Non-pigmented ciliary epithelial cell (primary cell): ENCODE measurements at places on chromosomes 2 and 18.

DNA sequence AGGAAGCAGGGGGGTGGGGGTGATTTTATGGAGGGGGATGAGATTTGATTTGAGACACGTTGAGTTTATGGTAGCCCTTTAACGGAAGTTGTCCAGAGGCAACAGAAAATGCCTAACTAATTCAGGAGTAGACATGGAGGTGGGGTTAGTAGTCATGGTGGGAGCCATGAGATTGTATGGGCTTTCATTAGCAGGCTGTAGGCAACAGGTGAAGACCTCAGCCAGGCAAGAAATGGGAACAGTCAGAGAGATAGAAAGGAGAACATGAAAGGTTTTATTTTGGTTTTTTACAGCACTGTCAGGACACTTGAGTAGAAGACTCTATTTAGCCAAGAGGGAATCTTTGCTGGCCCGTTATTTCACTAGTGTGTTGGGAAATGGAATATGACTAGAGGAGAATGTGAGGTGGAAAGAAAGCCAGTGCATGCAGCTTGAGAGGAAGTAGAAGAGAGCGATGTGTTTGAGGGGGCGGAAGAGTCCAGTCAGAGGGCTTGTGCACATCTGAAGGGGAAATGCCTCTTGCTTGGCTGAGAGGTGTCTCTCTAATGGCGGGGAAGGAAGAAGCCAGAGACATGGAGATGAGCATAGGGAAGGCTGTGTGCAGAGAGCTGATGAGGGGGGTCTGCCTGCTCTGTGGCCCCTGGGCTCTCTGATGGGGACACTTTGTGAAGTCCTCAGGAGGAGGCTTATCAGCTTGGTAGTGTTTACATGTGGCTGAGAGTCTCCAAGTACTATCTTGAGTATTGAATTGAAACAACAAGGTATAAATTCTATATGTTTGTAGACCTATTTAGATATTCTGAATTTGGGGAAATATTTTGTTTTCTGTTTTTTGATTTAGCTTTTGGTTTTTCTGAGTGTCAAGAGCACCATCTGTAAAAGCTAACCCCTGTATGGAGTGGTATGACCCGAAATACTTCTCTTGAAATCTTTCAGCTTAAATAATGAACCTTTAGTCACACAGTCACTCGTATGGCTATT is 66.9 kb upstream of the ITM2C start:
- no peak for DNase-seq

DNA sequence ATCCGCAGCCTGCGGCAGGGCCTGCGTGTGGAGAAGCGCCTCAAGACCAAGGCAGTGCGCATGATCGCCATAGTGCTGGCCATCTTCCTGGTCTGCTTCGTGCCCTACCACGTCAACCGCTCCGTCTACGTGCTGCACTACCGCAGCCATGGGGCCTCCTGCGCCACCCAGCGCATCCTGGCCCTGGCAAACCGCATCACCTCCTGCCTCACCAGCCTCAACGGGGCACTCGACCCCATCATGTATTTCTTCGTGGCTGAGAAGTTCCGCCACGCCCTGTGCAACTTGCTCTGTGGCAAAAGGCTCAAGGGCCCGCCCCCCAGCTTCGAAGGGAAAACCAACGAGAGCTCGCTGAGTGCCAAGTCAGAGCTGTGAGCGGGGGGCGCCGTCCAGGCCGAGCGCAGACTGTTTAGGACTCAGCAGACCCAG is 5.4 kb downstream of the GPR17 start:
- DNase-seq = no peak

DNA sequence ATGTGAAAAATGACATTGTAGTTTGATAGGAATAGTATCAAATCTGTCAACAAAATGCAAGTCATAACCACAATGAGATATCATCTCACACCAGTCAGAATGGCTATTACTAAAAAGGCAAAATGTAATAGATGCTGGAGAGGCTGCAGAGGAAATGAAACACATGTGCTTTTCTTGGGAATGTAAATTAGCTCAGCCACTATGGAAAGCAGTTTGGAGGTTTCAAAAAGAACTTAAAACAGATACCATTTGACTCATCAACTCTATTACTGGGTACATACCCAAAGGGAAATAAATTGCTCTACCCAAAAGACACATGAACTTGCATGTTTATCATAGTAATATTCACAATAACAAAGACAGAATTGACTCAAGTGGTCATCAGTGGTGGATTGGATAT is 572.6 kb downstream of the TRIB2 start:
- DNase-seq = no peak

DNA sequence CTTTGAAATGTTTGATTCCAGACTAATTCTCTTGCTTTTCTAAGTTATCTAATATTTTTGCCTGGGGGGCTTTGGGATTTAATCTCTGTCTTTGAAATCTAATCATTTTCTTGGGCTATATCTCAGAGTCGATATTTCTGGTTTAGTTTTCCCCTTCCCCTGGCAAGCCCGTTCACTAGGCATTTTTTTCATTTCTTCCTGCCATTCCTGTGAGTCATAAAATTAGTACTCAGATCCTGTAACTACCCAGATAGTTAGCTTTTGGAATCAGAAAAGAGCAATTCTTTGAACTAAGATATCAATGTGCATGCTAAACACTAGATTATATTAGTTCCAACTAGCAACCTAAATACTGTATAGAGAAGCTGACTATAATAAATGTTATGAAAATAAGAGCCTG is 29.4 kb upstream of the RNF149 start:
- DNase-seq = no peak

DNA sequence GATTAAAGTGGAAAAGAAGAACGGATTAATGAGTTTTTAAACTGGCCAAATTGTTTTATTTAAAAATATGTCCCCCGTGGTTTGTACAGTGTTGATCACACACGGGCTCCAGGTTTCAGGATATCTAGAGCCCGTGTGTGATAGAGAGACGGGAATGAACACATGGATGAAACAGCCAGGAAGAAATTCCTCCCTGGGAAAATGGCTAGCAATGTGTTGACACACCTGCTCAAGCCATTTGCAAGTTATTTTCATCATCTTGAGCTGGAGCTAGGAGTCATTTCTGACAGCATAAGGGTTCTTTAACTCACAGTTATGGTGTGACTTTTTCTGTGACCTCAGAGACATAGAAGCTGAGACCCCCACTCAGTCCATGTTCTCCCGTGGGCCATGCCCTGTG is 81.6 kb downstream of the LRRFIP1 start:
- DNase-seq = no peak

- peak; percentile 47 for DNase-seq
These were observed 273.1 kb downstream of the TSN start for GRCh38 chr2:122028371-122029100.

GRCh38 chr2:36659872-36660312 is 36.6 kb upstream of the VIT start:
- no peak for DNase-seq

- DNase-seq = peak; percentile 73
These were observed 24.9 kb upstream of the YWHAQ start for GRCh38 chr2:9655441-9656269.

- no peak for DNase-seq
These were observed 5.6 kb upstream of the DIS3L2 start for GRCh38 chr2:231955758-231956472.

DNA sequence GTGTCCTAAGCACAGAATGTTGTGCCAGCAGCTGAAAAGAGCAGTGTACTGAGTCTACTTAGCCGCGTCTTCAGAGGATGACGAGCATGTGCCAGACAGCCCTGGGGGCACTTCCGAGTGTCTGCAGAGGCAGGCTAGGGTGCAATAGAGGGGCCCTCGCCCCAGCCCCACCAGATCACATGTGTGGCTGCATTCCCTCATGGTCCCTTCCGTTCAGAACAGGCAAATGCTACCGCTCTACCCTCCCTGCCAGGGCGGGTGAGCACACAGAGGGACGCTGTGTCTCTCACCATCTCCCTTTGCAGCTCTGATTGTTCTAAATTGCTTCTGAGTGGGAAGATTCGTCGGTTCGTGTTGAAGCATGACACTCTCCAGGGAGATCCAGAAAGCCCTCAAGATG is 212.2 kb upstream of the RAB12 start:
- no peak for DNase-seq

DNA sequence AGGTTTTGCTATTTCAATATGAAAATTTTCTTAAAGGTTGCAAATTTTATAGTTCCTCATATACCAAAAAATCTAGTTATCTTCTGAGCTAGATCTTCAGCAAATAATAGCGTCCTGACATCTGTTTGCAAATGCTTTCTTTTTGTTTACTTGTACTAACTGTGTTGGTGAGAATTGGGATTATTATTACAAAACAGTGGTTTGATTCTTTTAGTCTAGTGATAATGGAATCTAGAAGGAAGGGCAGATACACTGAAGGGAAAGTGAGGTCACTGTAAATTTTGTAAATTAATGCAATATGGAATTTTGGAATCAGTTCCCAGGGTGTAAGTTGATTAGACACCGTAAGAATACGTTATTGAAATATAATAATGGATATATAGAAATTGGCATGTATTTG is 36.2 kb upstream of the NT5C1B start:
- DNase-seq = no peak
